ENCODE measurements at places on chromosomes 6 and 20. TPM values are rescaled to one million over a fixed set of nuclear protein-coding genes. Genes with fewer than 3 reads are reported as not detected.

GRCh38 chr6:159982731-159983506 lies 14.0 kb downstream of the IGF2R start:
- DNase-seq, result no peak

- DNase-seq, result no peak
These were observed 63.0 kb downstream of the ITCH start for GRCh38 chr20:34426026-34426425.

DNA sequence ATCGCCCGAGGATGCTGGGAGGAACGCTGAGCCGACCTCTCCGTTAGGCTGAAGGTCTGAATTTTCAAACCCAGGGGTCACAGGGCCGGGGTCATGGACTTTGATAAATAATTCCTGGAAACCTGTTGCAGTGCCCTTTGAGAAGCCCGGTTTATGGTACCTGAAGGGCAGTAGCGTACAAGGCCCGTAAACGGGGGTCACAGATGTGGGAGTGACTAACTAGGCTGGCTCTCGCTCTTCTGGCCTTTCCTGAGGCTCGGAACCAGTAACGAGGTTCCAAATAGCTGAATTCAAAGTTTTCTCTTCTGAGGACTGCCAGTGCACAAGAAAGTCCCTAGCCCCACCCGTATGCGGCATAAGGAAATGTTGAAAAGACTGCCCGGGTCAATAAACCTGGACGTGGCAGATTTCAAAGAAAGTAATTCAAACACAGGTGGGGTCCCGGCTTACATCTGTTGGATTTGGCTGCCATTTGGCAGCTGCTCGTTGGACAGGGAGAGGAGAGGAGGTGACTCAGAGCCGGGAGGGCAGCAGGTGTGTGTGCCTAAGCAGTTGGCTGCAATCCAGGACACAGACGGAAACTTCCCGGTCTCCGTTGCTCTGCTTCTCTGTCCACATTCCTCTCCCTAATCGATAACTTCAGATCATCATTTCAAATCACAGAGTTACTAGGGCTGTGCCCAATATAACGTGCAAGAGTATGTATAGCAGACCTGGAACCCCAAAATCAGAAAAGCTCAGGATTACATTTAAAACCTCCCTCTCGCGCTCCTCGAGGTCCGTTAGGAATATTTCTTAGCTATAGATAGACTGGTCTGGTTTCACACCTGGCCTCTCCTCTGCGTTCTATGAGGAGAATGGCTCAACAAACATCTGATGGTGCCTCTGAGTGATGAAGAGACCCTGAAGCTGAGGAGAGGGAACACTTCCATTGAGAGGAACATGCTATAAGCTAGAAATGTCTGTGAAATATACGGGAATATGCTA lies 765 bp upstream of the GMDS start:
- peak; percentile 74 for DNase-seq

The SYNDIG1 gene
- 0.15 TPM for total RNA-seq

DNA sequence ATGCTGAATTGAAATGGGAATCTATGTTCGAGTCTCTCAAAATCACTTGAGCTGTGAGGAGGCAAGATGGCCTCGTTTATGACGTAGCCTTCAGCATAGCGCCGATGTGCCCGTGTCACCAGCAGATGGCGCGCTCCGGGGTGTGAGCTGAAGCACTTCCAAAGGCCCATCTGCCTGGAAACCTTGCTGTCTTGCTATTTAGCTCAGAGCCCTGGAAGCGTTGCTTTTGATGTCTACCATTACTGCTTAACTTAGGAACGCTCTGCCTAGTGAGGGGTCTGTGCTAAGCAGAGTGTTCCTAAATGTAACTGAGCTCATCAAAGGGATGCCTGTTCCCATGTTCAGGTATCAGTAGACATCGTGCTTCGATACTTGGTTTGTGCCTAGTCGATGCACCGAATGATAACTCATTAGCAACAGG lies 67.7 kb downstream of the SYCP2L start:
- DNase-seq, result peak; percentile 81

DNA sequence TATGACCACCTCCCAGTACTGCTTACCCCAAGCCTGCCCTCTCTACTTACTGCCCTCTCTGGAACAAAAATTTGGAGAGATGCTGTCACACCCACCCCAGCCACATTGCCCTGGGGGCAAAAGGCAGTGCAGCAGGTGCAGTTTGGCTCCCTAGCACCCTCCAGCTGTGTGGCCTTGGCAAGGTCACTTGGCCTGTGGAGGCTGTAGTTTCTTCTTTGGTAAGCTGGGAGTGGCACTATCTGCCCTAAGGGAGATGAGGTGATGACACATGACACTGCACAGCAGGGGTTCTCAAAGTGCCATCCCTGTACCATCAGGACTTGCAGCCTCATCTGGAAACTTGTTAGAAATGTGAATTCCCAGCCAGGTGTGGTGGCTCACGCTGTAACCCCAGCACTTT lies 44.8 kb downstream of the TAF8 start:
- DNase-seq, result no peak

The PSORS1C1 gene
- 10.5 TPM for total RNA-seq

- no peak for DNase-seq
These were observed 9.6 kb upstream of the SLC2A10 start for GRCh38 chr20:46699651-46700359.

GRCh38 chr20:40766790-40767614 lies 78.0 kb upstream of the MAFB start:
- no peak for DNase-seq

DNA sequence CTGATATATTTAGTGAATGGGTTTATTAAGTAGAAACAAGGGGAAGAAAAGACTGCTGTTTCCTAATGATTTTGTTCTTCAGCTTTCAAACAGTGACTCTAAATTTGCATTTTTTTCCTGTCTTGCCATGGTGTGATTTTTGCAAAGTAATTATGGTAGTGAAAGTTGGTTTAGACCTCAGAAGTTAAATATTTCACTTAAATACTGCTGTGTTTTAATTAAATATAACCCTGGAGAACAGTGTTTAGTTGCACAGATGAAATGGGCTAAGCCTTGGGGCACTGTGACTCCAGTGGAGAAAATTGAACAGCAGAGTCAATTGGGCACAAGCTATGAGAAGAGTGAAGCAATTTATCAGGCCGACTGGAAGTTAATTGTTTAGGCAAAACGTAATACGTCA lies 111.1 kb upstream of the MCHR2 start:
- no peak for DNase-seq

The EPPIN gene
- 0.38 TPM for total RNA-seq

- DNase-seq, result no peak
These were observed 55.8 kb downstream of the VAPB start for GRCh38 chr20:58444746-58445255.

DNA sequence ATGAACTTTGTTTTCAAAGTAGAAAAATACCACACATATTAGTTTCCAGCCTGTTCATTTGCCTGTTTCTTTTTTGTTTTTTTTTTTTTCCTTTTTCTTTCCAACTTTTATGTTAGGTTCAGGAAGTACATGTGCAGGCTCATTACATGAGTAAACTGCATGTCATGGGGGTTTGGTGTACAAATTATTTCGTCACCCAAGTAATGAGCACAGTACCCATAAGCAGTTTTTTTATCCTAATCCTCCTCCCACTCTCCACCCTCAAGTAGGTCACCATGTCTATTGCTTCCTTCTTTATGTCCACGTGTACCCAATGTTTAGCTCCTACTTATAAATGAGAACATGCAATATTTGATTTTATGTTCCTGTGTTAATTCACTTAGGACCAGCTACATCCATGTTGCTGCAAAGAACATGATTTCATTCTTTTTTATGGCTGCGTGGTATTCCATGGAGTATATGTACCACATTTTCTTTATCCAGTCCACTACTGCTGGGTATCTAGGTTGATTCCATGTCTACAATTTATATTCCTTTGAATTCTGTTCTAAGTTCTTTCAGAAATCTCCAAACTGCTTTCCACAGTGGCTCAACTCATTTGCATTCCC lies 31.8 kb downstream of the SNX14 start:
- DNase-seq, result no peak

The HCRTR2 gene
- total RNA-seq, result not detected

DNA sequence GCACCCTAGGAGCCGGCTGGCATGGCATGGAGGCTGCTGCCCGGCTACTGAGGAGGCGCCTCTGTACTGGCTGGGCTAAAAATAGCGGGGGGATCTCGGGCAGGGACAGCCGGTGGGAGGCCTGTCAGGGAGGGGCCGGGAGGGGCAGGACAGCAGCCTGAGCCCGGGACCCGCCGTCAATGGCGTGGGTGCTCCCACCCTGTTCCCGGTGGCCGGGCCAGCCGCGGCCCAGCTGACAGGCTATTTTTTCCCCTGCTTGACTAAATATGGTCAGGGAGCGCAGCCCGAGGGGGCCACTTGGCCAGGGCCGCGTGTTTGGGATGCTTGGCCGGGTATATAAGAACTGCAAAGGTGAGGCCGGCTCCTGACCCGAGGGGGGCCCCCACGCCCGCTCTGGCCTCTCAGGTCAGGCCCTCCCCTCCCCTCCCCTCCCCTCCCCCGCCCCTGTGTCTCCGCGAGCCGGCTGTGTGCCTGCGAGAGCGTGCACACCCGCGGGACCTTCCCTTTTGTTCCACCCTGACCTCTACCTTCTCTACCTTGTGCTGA lies 74.4 kb upstream of the GATA5 start:
- no peak for DNase-seq

The C6orf163 gene
- total RNA-seq, result 4.2 TPM

GRCh38 chr20:37373020-37373598 lies 27.2 kb downstream of the SRC start:
- DNase-seq, result no peak

GRCh38 chr6:4860387-4860786 lies 84.2 kb downstream of the CDYL start:
- no peak for DNase-seq

- no peak for DNase-seq
These were observed 23.9 kb downstream of the MYH7B start for GRCh38 chr20:34979366-34980153.

DNA sequence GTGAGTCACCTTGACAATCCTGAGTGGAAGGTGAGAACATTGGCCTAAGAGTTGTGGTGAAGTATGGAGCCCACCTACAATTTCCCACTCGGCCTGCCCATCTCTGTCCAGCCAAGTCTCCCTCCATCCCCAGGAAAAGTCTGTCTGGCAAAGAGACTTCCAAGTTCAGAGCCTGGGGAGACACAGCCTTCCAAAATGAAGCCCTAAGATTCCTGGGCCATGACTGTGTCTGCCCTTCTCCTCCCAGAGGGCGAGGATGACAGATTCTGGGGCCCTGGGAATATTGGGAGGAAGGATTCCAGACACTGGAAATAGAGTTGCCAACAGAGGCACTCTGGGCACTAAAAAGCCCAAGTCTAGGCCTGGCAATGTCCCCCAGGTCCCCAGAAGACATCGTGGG lies 176.8 kb downstream of the NFATC2 start:
- no peak for DNase-seq

The PRPH2 gene
- total RNA-seq, result 0.68 TPM

DNA sequence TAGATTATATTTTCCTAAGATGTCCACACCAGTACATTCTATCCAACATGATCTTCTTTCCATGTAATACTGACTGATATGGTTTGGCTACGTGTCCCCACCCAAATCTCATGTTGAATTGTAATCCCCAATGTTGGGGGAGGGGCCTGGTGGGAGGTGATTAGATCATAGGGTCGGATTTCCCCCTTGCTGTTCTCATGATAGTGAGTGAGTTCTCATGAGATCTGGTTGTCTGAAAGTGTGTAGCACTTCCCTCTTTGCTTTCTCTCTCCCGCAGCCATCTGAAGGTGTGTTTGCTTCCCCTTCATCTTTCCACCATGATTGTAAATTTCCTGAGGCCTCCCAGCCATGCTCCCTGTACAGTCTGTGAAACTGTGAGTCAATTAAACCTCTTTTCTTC lies 12.2 kb upstream of the HBS1L start:
- DNase-seq, result no peak

Measured in lower lobe of right lung (tissue), 2 donors.